ENCODE measurements at places on chromosomes 2 and 18.
A peak's percentile ranks its signal among the peaks of the same experiment; 100 is the strongest.

DNA sequence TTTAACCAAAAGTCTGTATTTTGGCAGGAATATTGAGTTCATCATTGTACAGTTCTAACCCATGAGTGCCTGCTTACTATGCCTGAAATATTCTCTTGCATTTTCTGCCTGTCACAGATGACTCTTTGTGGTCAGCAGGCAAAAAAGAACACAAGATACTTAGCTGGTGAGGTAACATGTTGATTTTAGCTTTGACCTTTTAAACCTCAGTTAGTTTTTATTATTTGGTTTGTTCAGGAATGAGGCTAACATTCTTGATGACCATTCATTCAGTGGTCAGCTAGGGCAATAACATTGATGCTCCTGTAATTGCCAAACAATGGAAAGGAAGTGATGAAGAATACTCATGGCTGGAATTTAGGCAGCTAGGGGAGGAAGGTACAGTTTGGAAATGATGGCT is 491.2 kb downstream of the PIK3C3 start:
- no peak for DNase-seq

GRCh38 chr18:76752400-76752799 is 70.0 kb upstream of the ZNF236 start:
- DNase-seq, result no peak

DNA sequence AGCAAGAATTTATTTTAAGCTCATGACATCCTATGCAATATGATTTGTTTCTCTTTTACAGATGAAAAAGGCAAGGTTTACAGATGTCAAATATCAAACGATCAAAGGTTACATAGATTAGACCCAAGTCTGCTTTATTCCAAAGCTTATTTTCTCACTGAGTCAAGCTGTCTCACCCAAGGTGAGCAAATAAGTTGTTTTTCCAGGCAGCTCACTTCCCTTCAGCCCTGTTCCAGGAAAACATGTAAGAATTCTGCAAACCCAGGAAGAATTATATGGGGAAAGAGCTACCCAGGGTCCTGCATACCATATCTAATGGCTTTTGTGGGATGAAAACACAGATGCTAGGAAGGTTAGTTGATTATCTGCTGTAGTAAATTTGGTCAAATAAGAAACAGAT is 57.7 kb upstream of the SCN9A start:
- no peak for DNase-seq

DNA sequence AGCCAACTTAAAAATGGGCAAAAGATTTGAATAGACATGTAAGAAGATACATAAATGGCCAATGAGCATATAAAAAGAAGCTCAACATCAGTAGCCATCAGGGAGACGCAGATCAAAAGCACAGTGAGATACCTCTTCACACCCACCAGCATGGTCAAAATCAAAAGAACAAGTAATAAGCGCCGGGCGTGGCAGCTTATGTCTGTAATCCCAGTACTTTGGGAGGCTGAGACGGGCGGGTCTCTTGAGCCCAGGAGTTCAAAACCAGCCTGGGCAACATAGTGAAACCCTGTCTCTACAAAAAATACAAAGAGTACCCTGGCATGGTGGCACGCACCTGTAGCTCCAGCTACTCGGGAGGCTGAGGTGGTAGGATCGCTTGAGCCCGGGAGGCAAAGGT is 4.6 kb upstream of the CIB4 start:
- DNase-seq, result no peak

DNA sequence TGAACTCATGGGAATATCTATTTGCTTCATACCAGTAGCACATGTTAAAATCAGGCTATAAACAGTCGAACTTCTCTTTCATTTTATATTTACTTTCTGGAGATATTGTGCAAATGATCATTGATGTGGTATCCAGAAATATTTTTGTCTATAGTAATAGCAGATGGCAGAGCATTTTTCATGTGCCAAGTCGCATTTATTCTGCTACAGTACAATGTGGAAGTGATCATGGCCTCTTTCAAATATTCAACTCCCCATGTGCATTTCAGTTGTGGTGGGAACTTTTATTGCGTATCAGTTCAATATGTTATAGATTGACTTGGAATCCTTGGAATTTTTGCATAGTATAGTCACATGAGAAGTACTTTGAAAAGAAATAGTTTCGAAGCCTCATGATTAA is 57.4 kb downstream of the RHBDD1 start:
- peak; percentile 11 for DNase-seq

DNA sequence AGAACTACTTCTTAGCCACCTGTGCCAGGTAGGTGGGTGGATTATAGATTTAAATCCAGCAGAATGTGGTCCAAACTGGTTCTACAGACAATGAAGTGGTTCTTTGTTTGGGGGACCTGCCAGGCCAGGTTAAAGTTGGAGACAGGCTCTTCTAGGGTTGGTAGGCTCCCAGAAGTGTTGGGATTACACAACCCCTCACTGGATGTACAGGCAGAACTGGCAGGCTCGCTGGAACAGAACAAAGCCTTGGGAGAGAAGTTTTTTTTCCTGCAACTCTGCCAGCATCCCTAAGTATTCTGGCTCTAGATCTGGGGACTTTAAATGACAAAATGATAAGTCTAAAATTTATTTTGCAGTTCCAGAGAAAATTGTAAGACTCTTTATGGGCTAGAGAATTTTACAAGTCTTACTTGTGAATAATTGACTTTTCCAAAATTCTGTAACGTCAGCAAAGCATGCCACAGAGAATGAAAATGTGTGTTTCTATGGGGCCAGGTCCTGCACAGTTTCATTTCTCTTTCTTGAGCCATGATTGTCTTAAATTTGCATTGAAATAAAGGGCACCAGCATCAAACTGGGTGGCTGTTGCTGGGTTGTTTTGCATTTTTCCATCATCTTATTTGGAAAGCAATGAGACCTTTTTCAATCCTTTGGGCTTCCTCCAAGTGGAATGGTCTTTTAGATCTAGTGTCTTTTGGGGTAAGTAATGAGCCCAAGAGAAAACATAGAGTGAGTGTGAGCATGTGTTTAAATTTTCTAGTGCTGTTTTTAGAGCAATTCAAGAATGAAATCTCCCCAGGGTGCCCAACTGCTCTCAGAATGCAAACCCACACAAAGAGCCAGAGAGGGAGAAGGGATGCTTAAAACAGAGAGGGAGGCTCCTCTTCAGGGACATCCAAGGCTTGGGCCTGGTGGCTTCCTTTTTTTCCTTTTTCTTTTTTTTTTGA is 32.4 kb upstream of the ATL2 start:
- peak; percentile 67 for DNase-seq

DNA sequence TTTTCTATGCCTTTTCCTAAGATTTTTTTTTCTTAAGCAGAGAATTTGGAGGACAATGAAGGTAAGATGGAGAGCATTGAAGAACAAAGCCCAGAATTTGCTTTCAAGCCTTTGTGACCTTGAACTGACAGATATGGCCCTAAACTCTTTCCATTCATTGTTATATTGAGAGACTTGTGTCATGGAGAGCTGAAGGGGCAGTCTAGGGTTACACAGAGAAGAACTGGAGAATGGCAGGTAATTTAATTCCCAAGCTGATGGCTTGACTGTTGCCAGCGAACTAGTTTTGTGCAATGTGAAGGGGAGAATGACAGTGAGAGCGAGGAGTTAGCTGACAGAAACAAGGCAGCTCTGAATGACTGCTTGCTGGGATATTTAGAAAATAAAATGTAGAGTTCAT is 1344.2 kb downstream of the LRP1B start:
- DNase-seq, result peak; percentile 6

- DNase-seq, result no peak
These were observed 118.0 kb downstream of the COL6A3 start for GRCh38 chr2:237295889-237296480.

- DNase-seq, result no peak
These were observed 182.9 kb downstream of the GPD2 start for GRCh38 chr2:156619021-156619539.

DNA sequence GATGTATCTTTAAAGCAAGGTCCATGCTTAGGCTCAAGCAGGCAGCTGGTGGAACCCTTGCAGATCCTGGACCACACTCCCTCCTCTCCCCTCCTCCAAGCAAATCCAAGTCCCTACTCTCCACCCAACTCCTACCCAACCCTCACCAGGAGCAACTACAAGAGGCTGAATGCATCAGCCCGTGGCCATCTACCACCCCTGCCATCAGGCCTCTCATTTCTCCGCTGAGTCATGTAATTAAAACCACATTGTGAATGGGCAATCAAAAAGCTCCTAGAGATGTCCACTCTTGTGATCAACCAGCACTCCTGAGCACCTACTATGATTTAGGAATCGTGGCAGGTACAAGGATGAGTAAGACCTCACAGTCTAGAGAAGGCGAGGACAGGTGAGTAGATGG is 142.2 kb upstream of the CAPN13 start:
- DNase-seq, result no peak

- no peak for DNase-seq
These were observed 269.1 kb downstream of the ZNF385B start for GRCh38 chr2:179592167-179592936.

DNA sequence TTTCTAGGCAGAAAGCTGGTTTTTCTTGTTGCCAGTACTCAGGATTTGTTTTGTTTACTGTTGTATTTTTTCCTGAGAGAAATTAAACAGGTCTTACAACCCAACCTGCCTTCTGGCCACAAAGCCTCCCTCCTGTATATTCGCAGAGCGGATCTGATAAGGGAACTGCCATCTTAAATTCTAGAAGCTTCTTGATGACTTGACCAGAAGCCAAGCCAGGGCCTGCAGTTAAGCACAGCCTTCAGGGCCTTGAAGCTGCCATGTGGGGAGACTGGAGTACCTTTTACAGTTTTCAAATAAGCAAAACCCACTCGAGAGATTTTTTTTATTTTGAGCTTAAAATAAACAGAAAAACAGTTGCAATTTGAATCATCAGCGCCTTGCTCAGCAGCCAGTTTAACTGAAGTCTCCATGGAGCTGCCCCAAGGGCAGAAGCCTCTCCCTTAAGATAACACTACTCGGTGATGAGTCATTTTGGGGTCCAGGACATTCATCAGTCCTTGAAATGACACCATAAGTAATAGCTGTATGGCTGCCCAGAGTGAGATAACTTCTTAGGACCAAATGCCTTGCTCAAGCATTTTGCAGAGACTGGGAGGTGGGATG is 51.5 kb upstream of the PHLPP1 start:
- no peak for DNase-seq

- DNase-seq, result no peak
These were observed 9.6 kb downstream of the COL6A3 start for GRCh38 chr2:237404413-237404812.

- DNase-seq, result peak; percentile 68
These were observed 137.8 kb downstream of the PID1 start for GRCh38 chr2:229133155-229133772.

- no peak for DNase-seq
These were observed 6.5 kb upstream of the ARID5A start for GRCh38 chr2:96530144-96530430.

GRCh38 chr2:46937471-46937901 is 21.9 kb upstream of the MCFD2 start:
- DNase-seq, result no peak

DNA sequence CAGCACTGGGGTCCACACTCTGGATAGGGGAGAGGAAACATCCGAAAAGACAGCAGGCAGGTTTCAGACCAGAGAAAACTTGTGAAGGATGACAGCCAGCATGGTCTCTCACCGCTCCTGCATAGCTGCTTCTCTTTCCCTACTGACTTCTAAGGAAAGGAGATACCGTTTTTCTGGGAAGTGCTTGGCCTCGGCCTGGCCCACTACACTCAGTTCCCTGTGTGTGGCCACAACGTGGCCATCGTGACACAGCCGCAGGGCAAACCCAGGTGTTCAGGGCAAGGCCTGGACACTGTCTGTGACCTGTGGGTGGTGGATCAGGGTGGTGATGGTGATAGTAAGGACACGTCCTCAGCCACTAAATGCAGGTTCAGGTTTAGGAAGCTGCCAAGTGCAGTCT is 34.2 kb upstream of the ACAA2 start:
- no peak for DNase-seq

DNA sequence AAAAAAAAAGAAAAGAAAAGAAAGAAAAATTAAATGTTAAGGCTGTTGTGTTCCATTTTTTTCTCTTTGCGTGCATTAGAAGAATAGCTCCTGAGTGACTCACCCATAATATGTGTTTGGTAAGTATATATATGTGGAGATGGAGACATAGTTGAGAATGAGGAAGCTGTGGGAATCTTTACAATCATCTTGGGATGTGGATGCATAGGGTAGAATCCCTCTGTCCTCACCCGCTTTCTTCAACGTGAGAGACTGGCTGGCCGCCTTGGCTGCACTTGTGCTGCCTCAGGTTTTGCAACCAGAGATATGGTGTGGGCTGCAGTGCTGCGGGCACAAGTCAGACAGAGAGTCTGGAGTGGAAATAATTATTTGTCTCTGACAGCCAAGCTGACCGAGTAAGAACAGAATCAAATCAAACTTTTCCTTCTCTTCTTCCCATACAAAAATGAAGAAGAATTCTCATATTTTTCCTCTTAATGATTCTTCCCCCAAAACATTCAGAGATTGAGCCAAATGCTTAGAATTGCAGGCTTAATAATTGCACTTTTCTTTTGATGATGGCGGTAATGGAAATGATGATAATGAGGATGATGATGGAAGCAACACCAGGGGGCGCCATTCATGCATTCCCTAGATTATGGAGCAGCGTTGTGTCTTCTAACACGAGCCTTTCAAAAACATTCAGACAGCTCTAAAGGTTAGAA is 48.5 kb downstream of the SERPINB7 start:
- no peak for DNase-seq

GRCh38 chr2:197124639-197125390 is 185.8 kb downstream of the ANKRD44 start:
- no peak for DNase-seq

GRCh38 chr2:38549071-38549704 is 53.5 kb downstream of the HNRNPLL start:
- DNase-seq, result no peak

DNA sequence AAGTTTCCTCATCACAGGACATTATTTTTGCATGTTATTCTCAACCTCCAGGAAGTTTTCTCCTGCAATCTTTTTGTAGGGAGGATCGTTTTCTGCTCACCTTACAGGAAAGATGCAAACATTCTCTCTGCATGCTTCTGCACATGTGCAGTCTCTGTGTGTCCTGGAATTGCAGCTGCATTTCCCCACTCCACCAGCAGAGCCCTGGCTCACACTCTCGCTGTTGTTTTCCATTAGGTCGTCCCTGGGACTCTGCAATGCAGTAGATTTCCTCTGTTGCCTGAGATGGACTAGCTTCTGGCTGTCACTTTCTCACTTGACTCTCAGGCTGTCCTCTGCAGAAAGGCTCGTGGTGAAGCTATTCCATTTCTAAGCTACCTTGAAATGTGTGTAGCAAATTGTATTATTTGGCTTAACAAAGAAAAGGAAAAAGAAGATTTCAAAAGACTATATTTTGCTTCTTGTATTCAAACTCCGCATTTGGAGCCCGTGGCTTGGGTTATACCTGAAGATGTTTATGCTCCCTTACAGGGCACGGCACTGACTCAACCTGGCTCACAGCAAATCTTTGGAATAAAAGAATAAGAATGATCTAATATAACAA is 346.7 kb downstream of the RAD51AP2 start:
- peak; percentile 65 for DNase-seq

GRCh38 chr18:23662309-23663263 is at the start of gene ANKRD29:
Gene ANKRD29, minus strand, starts transcription at chr18:23662911. Its CDS starts 181 bp downstream, at chr18:23662730.
- peak; percentile 51 for DNase-seq

All from muscle of leg (tissue), 16 donors.